Large intestine (tissue), 12 donors: ENCODE measurements at places on chromosomes 16 and 17. TPM values are rescaled to one million over a fixed set of nuclear protein-coding genes. Genes with fewer than 3 reads are reported as not detected.

Gene MRPL45
- polyA plus RNA-seq, result 54.9 TPM

Gene SLC5A2
- polyA plus RNA-seq, result 7.3 TPM

Gene BCL6B
- polyA plus RNA-seq, result 7.2 TPM

GRCh38 chr16:88384222-88385111, 1.7 kb downstream of the ZNF469 start:
- DNase-seq, result no peak

Gene KRT20
- 31.7 TPM for polyA plus RNA-seq

Gene DRC7
- polyA plus RNA-seq, result 0.22 TPM

DNA sequence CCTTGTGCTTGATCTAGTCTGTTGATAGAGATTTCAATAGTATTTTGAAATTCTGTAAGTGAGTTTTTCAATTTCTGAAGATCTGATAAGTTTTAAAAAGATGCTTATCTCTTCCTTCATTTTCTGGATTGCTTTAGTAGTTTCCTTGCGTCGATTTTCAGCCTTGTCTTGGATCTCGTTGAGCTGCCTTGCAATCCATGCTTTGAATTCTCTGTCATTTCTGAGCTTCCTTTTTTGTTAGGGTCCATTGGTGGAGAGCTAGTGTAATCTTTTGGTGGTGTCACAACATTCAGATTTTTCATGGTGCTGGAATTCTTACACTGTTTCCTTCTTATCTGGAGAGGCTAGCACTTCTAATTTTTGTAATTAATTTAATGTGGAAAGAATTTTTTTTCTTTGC, 61.1 kb downstream of the SLFN11 start:
- no peak for DNase-seq

GRCh38 chr17:34135841-34136240, 119.2 kb upstream of the CCL2 start:
- no peak for DNase-seq

Gene KRTAP4-6
- polyA plus RNA-seq, result not detected

Gene C17orf78
- 6.0 TPM for polyA plus RNA-seq

Gene TBC1D28
- not detected for polyA plus RNA-seq

Gene TOB1
- 112 TPM for polyA plus RNA-seq

DNA sequence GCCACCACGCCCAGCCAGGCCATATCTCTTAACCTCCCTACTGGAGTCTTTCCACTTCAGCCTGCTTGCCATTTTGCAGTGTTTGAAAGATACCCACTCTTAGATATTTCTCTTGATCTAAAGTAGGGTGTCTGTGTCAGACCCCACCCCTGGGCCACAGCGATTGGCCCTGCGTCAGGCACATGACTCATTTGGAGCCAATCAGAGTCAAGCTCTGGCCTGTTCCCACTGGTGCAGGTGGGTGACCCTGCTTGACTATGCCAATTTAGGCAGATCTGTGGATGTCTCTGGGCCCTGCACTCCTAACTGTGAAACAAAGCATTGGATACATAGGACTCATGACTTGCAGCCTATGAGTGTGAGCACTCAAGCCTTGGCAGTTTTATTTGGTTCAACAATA, 27.6 kb downstream of the FOXL1 start:
- DNase-seq, result no peak

- no peak for DNase-seq
These were observed 82.1 kb downstream of the CCT6B start for GRCh38 chr17:34879146-34879545.

- no peak for DNase-seq
These were observed 3.3 kb downstream of the LHX1 start for GRCh38 chr17:36940313-36941264.

GRCh38 chr16:30984669-30985400, at the start of gene HSD3B7:
Gene HSD3B7, plus strand, starts transcription at chr16:30985207. Its CDS starts 452 bp downstream, at chr16:30985659.
- DNase-seq, result peak; percentile 79

- no peak for DNase-seq
These were observed 3.5 kb upstream of the LASP1NB start for GRCh38 chr17:38921756-38922411.

DNA sequence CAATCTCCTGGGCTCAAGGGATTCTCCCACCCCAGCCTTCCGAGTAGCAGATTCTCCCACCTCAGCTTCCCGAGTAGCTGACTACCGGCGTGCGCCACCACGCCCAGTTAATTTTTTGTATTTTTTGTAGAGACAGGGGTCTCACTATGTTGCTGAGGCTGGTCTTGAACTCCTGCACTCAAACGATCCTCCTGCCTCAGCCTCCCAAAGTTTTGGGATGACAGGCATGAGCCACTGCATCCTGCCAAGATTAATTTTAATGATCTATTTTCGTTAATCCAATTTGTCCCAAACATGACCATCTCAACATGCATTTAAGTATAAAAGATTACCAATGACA, 1.2 kb downstream of the ZC3H7A start:
- no peak for DNase-seq

Gene ALDOA
- polyA plus RNA-seq, result 421 TPM

Gene ZDHHC7
- 49.8 TPM for polyA plus RNA-seq

DNA sequence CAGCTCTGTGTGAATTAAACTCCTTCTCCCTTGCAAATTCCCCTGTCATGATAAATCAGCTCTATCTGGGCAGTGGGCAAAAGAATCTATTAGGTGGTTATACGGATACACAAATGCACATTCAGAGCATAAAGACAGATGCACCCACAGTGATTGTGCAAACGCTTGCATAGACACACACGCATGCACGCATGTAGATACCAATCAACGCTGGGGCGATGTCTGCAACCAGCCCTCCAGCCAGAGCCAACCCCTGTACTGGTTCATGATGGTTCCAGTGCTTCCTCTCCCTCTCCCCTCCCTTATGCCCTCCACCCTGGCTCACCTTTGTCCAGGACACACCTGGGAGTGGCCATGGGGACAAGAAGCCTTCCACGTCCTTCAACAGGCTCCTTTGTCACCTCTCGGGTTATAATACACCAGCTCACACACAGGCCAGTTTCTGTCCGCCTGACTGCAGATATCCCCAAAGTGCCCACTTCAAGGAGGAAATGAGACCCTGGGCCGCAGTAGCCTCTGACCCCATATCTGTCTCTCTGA, 33.1 kb upstream of the SNN start:
- DNase-seq, result no peak

- DNase-seq, result no peak
These were observed 90.6 kb upstream of the CDH5 start for GRCh38 chr16:66275775-66276428.

Gene ODF4
- polyA plus RNA-seq, result not detected

DNA sequence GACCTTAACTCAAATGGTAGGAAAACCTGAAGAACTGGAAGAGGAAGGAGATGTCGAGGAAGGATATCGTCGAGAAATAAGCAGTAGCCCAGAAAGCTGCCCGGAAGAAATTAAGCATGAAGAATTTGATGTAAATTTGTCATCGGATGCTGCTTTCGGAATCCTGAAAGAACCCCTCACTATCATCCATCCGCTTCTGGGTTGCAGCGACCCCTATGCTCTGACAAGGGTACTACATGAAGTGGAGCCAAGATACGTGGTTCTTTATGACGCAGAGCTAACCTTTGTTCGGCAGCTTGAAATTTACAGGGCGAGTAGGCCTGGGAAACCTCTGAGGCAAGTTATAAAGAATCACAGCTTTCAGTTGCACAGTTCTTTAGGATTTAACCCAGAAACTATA, 15.5 kb downstream of the ERCC4 start:
- DNase-seq, result peak; percentile 31

DNA sequence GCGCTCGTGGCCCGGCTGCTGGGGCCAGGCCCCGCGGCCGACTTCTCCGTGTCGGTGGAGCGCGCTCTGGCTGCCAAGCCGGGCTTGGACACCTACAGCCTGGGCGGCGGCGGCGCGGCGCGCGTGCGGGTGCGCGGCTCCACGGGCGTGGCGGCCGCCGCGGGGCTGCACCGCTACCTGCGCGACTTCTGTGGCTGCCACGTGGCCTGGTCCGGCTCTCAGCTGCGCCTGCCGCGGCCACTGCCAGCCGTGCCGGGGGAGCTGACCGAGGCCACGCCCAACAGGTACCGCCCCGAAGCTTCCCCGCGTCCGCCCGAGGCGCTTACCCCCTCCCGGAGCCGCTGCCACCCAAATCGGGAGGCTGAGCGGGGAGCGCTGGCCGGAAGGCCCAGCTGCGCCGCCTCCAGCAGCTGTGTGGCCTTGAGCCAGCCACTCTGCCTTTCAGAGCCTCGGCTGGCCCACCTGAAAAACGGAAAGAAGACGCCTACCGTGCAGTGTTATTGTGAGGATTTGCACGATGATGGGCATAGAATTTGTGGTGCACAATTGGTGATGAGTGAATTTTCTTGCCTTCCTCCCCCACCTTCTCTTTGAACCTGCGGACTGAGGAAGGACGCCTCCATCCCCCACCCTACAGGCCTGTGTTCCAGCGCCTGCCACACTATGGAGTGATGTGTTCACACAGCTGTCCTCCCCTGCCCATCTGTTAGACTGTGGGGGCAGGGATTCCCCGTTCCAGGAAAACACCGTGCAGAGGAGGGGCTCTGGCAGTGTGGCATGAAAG, 523 bp downstream of the NAGLU start:
- DNase-seq, result peak; percentile 78

DNA sequence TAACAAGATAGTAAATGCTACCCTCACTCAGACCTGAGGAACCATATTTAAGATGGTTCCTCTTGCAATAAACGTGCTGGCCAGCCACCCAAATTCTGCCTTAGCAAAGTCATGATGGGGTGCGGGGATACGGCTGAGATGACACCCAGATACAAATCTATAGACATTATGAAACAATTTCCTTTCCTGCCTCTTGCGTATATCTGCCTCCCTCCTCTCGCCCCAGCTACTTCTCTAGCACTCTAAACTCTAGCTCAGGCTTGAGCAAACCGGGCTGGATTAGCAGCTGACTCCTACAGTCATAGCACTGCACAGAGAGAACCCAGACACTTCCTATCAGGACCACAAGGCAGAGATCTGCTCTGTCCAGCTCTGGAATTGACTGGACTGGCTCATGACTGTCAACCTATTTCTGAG, 22.3 kb downstream of the CD300LF start:
- no peak for DNase-seq

Gene MRC2
- polyA plus RNA-seq, result 20.1 TPM

Gene SLC13A2
- 10.7 TPM for polyA plus RNA-seq

Gene DNAI2
- 0.07 TPM for polyA plus RNA-seq

- DNase-seq, result no peak
These were observed 35.8 kb upstream of the ABCA9 start for GRCh38 chr17:69096541-69096940.

Gene PPP1R27
- 0.21 TPM for polyA plus RNA-seq

GRCh38 chr16:50876263-50876662, 134.4 kb downstream of the CYLD start:
- DNase-seq, result no peak

DNA sequence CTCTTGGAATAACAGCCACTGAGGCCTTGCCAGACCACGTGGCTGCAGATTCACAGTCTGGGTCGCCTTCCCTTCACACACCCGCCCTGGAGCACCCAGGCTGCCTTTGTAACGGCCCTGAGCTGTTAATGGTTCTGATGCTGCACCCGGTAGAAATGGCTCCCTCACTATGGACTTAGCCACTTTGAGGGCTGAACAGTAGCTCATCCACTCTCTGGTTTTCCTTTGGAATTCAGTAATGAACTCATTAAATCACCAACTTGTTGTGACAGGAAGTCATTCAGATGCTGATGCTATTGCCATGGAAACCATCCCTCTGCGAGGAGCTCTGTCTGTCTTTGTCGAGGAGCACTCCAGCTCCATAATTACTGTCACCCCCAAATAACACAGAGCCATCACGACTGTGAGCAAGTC, 59.2 kb downstream of the CDK5R1 start:
- DNase-seq, result no peak

Gene C17orf58
- 12.4 TPM for polyA plus RNA-seq

Gene CFAP97D1
- 0.04 TPM for polyA plus RNA-seq

Gene APOBR
- polyA plus RNA-seq, result 8.2 TPM

DNA sequence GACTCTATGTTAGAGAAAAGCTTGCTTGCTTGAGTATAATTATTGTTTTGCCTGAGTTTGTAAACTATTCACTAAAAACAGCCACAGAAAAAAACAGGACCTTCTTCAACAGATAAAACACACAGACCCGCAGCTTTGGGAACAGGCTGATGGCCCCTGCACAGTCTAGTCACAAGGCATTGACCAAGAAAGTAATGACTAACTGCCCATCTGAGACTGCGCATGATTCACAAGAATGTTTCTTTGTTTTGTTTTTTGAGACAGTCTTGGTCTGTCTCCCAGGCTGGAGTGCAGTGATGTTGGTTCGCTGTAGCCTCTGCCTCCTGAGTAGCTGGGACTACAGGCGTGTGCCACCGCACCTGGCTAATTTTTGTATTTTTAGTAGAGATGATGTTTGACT, 2.8 kb upstream of the ZKSCAN2 start:
- DNase-seq, result no peak

DNA sequence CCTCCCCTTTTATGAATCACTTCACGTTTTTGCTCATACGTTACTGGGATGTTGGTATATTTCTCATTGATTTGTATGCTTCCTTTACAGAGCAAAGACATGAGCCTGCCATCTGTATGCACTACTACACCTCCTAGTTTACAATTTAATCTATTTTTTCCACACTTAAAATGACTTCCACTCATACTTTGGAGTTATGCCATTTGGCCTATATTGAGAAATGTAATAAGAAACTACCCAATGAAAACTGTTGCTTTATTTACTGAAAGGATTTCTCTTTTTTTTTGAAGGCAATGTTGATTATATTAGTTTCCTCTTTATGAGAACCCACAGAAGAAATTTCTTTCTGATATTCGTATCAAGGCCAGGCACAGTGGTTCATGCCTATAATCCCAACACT, 43.1 kb downstream of the DUSP14 start:
- DNase-seq, result no peak

Gene LDHD
- 2.2 TPM for polyA plus RNA-seq

DNA sequence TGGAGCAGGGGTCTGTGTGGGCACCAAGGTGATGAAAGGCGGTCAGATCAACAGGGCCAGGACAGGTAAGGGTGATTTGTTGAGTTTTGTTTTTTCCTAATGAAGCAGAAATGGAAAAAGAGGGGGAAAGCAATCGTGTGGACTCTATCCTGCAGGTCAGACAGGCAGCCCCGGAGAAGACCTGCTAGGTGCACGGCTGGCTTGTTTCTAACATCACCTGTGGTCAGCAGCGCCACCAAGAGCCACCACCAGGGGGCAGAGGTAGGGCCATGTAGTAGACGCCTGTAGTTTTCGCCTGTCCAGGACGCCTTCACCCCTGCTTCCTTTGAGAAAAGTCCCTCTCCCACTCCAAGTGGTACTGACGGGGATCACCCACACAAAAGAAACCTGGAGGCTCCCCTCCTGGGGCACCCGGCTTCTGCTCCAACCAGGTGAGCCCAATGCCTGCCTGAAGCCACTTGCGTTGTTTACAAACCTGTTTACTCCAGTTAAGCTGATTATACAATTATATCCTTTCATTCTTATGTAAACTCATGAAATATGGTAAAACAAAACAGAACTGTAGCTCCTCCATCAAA, 54.2 kb upstream of the SEC14L1 start:
- peak; percentile 59 for DNase-seq

Gene CCL4L2
- polyA plus RNA-seq, result 6.9 TPM
